Hematopoietic multipotent progenitor cell treated with erythropoietin and hydrocortisone succinate and interleukin-3 and kit ligand, for 15 days (in vitro differentiated cells): ENCODE measurements at places on chromosomes 1 and 21.

DNA sequence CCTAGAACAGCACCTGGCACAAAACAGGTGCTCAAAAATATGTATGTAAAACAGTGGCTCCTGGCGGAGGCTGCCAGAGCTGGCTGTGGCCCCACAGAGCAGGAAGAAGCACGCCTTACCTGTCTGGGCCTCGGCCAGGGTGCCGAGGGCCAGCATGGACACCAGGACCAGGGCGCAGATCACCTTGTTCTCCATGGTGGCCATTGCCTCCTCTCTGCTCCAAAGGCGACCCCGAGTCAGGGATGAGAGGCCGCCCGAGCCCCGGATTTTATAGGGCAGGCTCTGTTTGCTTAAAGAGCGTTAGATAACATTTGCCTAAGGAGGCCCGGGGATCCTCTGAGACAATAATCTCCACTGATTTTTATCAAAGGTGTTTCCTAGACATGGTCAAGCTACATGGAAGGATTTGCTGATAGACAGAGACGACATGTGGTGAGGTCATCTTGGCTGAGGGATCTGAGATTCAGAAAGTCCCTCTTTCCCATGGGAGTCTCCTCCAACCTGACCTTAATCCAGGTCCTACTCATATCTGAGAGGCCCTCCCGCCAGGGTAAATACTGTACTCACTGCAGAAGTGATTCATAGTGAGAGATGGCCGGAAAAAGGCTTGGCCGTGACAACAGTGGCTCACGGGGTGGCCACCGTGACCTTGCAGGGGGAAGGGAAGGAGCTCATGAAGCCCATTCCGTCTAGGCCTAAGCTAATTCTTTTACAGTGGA lies at the start of gene TFF1:
Gene TFF1 (minus strand): TSS at position 244 of the 719 bp plus-strand sequence. CDS start 40 bp downstream, at position 204.
- DNase-seq, result no peak

GRCh38 chr1:172484252-172484651 lies 40.4 kb upstream of the PIGC start:
- no peak for DNase-seq

DNA sequence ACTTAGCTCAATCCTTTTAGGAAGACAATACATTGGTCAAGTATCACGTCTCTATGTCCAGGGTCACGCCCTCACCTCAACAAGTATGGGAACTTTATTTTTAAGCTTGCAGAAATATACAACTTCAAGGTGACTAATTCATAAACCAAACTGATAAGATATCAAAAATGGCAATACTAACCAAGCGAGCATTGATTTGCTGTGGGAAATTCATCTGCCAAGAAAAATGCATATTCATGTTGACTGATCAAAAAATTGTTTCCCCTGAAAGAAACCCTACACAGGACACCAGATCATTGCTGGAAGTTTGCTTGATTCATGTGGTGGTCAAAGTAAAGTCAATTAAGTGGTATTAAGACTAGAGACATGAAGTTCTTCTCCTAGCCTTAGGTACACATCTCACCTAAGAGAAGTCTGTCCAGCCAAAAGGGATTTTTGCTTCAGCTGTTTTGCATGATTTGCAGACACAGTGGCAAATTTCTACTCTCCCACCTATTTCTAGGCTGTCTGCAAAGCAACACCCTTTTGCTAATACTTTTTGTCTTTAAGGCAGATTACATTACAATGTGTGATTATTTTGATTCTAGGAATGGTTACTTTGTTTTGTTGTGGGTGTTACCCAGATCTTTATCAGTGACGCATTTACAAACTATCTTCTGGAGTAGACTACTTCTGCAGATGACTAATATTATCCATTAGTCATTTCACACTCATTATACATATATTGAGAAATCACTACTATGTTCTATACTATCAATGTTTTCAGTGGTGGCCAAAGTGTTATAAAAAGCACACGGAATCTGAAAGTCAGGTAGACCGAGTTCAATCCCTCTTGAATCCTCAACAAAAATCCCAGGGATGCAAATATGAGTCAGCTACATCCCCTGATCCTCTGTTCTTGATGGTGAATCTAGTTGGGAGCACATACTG lies 12.4 kb downstream of the SAMSN1 start:
- DNase-seq, result no peak

DNA sequence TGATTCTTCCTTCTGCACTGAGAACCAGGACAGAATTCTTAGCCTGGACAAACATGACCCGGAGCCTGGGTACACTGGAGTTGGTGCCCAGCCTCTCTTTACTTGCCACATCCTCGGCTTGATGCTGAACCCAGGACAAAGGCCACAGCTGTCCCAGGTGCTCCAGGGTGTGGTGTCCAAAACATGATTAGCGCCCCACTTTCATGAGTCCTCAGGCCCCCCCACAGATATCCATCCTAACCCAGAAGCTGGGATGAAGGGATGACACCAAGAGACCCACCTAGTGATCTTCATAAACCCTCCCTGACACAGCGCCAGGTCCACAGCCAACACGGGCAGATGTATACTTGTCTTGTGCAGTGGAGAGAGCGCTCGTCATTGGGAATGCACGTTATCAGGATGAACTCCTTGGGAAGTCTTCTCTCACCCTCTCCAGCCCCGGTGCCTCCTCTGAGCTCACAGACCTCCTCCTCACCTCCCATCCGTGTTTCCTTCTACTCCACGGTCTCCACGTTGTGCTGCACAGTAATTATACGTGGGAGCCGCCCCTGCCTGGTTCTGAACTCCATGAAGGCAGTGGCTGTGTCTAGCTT lies 3.6 kb downstream of the ABCA4 start:
- DNase-seq, result no peak

- DNase-seq, result no peak
Measured at GRCh38 chr1:202982715-202983430, 15.8 kb upstream of the CYB5R1 start.

- DNase-seq, result no peak
Measured at GRCh38 chr1:208737161-208737560, 493.0 kb upstream of the PLXNA2 start.

GRCh38 chr1:36151134-36151844 lies 2.0 kb upstream of the TRAPPC3 start:
- no peak for DNase-seq
